GM12878 (cell line): ENCODE measurements at places on chromosomes 16 and 17.

DNA sequence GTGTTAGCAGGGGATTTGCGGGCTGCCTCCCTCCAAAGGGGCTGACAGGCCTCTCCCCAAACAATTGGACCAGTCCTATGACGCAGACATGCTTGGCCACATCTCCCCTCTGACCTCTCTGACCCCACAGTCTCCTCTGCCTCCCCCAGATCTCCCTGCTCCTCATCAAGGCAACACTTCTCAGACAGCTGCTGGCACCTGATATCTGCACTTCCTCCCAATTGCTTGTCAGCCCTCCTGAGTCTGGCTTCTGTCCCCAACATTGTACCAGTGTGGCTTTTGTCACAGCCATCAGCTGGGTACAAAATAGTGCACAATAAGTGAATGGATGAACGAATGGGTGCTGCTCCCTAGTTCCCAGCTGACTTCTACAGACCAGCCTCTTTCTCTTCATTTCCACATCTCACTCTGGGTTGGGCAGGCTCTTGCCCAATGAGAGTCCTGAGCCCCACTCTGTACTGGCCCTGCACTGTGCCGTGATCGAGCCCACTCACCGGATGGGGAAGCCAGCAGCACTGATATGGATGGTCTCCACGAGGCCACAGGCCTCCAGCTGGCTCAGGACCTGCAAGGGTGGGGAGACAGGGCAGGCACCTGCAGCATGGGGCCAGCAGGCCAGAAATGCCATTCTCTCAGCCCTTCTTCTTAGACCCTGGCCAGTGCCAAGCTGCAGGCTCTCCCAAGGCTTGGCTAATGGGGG is 17.1 kb downstream of the ZNHIT3 start:
- no peak for DNase-seq

- DNase-seq, result no peak
Observed at GRCh38 chr17:57442914-57443571, 186.7 kb downstream of the MSI2 start.

DNA sequence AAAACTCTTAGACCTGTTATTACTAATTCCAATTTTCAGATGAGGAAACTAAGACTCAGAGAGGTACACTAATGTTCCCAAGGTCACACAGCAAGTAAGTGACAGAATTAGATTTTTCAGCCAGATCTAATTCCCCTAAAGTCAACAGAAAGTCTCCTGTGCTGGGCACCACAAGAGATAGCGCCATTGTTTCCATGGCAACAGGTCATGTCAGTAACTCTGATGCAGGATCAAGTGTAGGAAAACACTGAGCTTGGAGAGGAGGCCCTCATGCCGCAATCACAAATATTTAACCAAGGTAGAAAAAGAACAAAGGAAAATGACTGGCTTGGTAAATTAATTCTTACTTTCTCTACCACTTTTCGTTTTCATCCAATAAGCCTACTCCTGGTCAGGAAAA is 166.0 kb upstream of the CDH13 start:
- DNase-seq, result no peak

DNA sequence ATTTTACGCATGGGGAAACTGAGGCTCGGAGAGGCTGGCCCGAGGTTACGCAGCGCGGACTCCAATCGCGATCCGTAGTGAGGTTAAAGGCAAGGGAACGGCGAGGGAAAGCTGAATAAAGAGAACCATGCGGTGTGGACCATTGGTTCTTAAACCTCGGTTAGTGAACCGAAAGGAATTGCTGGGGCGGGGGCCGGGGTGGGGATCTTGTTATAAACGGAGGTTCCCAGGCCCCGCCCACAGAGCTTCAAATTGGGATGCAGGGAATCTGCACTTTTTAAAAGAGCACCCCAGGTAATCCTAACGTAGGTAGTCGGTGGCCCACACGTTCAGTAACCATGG is 524 bp downstream of the IQCK start:
- no peak for DNase-seq

DNA sequence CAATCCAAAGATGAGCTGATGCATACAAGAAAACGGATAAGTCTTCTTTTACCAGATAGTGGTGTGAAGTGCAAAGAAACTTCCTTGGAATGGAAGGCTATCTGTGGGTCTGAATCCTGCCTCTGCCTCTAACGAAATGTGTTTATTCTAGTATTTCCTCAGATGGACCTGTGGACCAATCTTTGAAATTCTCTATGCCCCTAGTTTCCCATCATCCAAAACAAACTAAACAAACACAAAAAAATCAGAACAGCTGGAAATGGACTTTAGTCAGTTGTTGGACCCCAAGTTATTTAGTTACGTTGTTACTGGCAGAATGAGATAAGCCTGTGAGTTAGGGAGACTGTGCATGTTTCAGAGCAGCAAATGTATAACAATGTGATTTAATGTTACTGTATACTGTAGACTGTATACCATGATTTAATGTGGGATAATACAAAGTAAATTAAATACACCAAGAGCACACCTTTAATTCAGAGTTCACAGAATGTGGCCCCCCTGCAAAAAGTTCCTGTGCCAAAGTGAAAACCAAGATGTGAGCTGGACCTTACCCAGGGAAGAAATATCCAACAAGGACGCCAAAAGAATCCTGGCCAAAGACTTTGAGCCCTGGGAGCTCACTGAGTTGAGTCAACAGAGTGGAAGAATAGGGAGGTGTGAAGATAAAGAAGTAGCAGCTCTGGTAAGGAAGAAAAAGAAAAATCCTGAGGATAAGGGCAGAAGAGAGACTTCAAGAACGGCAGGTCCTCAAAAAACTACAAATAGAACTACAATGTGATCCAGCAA is 255.2 kb downstream of the CNTNAP4 start:
- DNase-seq, result no peak

DNA sequence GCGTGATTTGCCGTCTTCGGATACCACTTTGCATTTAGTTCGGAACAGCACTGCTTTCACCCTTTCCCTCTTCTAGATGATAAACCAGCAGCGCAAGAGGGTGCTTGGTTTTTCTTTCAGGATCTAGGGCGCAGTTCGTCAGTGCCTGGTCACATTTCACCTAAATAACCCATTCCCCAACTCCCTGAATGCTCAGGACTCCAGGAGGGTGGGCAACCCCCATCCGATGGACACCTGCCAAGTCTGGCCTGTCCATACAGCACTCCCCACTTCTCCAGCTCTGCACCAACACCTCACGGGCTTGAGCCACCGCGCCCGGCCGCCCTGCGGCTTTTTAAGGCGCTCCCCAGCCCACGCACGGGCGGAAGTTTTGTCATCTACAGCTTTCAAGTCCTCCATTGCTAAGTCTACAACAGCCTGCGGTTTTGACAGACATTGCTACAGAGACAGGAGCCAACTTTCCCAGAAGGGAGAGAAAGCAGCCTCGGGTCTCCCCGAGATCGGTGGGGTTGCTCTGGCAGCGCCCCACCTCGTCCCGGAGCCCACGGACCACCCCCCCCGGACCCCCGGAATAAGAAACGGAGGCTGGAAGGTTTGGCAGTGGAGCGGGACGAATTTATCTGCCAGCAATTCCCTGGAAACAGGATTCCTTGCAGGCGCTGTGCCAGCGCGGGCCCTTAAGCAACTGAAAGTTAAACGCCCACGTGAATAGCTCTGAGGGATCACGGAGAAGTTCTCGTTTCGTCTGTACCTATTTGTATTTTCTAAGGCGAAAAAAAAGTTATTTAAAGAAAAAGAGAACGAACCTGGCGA is 38.6 kb upstream of the SLFN13 start:
- DNase-seq, result peak; percentile 23

DNA sequence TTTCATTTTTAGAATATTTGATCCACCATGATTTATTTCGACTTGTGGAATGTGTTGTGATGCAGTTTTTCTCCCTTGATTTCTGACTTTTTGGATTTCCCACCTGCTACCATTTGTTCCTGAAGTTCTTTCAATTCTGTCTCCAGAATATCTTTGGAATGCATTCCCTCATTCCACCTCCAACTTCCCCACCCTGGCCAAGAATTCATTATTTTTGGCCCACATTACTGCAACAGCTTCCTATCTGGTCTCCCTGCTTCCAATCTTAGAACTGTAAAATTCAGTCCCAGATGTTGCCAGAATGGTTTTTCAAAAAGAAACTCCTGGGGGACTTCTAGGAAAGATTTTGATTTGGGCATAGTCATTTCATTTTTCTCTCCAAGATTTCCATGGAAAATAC is 182.3 kb upstream of the HS3ST4 start:
- DNase-seq, result no peak

DNA sequence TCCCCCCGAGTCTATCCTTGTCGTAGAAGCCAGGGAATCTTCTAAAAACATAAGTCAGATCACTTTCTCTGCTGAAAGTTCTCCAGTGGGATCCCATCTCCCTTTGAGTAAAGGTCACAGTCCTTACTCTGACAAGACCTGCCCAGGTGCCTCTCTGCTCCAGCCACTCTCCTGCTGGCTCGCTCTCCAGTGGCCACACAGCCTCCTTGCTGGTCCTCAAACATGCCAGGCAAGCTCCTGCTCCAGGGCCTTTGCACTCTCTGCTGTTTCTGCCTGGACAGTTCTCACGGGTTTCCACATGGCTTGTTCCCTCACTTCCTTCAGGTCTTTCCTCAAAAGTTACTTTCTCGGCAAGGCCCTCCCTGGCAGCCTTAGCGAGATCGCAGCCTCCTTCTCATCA is 3.4 kb downstream of the B9D1 start:
- no peak for DNase-seq

GRCh38 chr16:25950586-25951281 is 259.0 kb downstream of the HS3ST4 start:
- no peak for DNase-seq

GRCh38 chr16:10744370-10745030 is 858 bp downstream of the NUBP1 start:
- no peak for DNase-seq

DNA sequence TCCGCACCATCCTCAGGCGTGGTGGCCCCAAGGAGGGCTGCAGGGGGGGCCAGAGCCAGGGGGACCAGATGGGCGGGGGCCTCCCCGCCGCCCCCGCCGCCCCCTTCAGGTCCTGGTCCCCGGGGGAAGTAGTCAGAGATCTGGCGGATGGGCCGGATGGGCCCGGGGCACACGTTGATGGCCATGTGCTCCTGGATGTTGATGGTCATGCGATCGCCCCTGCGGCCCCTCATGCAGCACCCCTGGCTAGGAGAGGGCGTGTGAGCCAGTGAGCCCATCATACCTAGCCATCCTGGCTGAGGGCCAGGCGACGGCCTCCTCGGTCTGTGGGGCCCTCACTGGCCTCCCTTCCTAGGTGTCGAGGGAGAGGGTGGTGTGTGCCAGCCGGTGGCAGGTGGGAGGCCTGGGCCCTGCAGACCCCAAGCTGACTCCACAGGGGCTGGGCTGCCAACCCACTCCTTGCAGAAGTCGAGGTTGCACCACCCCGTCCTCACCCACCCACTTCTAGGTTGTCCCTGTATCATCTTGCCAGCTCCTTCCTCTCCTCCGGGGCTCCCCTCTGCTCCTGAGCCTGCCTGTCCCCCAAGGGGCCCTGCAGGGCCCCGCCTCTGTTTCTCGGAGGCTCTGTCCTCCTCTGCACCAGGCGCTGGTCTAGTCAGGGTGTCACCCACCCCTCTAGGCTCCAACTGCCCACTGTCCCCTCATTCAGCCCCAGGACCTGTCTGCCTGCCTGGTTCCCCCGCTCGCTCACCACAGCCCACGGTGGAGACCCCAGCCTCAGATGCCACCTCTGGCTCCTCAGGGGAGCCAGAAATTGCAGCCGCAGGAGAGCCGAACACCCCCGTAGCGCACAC is 610 bp downstream of the DOC2A start:
- no peak for DNase-seq

GRCh38 chr16:5336941-5337340 is 239.3 kb upstream of the EEF2KMT start:
- no peak for DNase-seq

GRCh38 chr17:16908273-16908672 is 63.6 kb downstream of the TNFRSF13B start:
- no peak for DNase-seq

DNA sequence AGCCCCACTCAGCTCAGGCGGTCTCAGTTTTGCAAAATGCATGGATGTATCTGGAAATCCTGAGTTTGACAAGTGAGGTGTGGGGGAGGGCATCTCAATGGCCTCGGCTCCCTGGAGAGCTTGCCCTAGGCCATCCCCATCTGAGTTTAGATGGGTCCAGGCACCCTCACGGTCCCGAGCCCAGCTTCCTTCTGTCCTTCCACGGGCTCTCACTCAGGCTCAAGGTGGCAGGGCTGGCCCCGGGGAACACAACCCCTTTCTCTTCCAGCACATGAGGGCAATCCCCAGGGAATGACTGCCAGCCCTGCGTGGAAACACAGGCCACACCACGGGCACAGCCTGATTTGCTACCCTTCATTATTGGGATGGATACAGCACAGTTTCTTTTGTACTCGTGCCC is 58.4 kb downstream of the AMFR start:
- DNase-seq, result no peak

- no peak for DNase-seq
Observed at GRCh38 chr16:71526111-71526631, at the start of gene CHST4. Gene CHST4 (plus strand): TSS chr16:71526426. CDS start chr16:71536678, 10,252 bp downstream.

GRCh38 chr16:78097548-78097947 is 1.9 kb upstream of the WWOX start:
- no peak for DNase-seq

- no peak for DNase-seq
Observed at GRCh38 chr16:50498431-50499155, 49.6 kb upstream of the NKD1 start.

DNA sequence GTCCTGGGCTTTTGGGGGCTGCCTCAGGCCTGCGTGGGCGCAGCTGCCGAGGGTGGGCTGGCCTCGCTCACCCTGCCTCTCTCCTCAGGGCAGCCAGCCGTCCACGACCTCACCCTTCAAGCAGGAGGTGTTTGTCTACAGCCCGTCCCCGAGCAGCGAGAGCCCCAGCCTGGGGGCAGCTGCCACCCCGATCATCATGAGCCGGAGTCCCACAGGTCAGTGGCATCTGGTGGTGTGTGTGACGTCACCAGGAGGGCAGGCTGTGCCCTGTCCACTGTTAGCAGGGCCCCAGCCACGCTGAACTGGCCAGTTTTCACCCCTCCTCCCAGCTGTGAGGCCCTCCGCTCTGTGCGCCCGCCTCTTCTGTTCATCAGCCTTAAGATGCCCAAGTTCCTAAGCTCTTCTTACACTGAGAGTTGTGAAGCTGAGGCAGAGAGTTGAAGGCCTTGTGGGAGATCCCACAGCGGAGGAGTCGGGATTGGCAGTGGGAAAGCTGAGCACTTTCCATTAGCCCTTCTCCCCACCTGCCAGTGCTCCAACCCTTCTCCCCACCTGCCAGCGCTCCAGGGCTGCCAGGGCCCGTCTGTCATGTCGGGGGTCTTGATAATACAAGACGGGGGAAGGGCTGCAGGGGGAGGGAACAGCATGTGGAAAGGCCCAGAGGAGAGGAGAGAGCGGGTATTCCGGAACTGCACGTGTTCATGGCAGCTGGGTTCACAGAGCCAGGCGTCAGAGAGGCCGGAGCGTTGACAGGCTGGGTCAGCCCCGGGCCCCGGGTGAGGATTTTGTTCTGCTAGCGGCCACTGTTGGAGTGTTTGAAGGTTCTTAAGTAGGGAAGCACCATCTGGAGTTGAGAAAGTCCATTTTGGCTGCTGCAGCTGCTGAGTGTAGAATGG is 36.3 kb downstream of the OR1D5 start:
- DNase-seq, result no peak

DNA sequence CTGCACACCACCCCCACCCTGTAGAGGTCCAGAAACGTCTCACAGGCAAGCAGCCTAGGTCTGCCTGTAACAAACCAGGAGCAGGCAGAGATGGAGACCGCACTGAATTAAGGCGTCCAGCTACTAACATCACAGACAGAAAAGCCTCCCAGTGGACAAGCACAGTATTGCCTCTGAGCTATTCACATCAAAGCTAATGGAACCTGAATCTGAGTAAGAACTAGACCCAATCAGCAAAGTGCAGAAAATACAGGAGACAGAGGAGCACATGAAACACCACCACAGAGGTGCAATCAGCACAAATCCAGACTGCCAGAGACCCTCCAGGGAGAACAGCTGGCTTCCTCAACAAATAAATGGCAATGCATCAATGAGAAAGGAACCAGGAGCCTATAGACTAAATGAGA is 22.2 kb upstream of the PEMT start:
- no peak for DNase-seq
